Muscle of back (tissue), 13 donors: ENCODE measurements at places on chromosomes 1 and 21.

DNA sequence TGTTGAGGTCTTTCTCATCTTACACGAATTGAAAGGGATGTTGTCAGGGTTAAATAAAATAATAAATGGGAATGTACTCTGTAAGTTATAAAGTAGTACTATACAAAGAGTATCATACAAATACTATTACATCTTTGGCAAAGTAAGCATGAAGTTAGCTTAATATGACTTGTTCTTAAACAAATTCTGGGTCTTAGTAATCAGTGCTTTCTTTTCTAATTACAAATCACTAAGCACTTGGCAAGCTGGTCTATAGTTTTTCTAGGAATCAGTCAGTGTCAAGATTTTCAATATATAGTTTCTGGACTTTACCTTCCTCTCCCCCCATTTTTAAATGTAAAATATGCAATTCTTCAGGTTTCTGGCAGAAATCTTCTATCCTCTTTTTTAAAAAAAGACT, 6.9 kb downstream of the LYST start:
- DNase-seq, result no peak

GRCh38 chr21:38852278-38852677, 46.5 kb downstream of the ETS2 start:
- DNase-seq, result no peak

GRCh38 chr1:33146003-33146402, 35.8 kb downstream of the TRIM62 start:
- no peak for DNase-seq

DNA sequence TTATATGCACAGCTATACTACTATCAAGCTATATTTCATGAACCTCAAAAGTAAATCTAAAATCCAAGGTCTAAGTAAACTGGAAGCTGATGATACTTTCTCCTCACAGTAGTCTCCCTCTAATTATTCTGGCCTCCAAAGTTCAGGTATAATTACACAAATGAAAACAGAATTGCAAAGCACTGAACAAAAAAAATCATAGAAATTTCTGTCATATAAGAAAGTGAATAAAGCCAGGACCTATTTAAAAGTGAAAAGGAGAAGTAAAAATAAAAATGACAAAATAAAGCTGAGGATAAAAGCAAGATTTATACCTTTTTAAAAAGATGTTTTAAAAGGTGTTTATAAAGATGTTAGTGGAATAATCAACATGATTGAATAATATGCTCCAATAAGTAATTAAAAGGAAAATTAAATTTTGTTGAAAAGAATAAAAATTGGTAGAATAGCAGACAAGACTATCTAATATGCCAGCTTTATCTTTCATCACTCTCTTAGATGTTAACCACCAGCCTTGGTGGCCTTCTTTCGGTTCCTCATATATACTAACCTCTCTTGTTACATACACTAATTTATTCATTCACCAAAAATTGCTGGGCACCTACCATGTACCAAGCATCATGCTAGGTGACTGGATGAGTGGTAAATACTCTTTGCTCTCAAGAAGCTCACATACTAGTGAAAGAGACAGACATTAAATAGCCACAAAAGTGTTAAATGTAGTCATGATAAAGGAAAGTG, 25.1 kb downstream of the SHCBP1L start:
- DNase-seq, result no peak

- DNase-seq, result no peak
Observed at GRCh38 chr1:45531873-45532272, 10.2 kb upstream of the PRDX1 start.

GRCh38 chr1:228337031-228337564, 69.5 kb downstream of the TRIM11 start:
- no peak for DNase-seq

- DNase-seq, result no peak
Observed at GRCh38 chr1:39567302-39567701, 9.3 kb downstream of the PABPC4 start.
